ENCODE measurements at places on chromosomes 2 and 18.

DNA sequence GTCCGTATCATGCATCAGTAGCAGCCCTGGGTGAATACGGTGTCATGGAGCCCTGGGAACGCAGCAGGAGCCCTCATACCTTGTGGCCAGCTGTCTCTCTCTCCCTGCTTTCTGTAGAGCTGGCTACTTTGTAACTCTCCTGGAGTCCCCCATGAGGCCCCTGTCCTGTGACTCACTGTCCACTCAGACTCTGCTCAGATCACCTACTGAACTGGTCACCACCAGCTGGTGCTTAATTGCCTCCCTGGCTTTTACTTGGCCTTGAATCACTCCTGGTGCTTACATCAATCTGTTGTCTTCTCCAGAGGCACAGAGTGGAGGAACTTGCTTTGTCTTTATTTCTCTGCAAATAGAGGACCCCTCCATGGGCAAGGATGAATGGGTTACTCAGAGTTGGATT lies 172.7 kb downstream of the HRH4 start:
- no peak for DNase-seq

GRCh38 chr2:170814533-170815230 lies 2.0 kb upstream of the GAD1 start:
- DNase-seq = no peak

GRCh38 chr2:191931329-191931728 lies 84.4 kb upstream of the CAVIN2 start:
- no peak for DNase-seq

- DNase-seq = no peak
Measured at GRCh38 chr18:13577091-13577697, 149.2 kb downstream of the FAM210A start.

DNA sequence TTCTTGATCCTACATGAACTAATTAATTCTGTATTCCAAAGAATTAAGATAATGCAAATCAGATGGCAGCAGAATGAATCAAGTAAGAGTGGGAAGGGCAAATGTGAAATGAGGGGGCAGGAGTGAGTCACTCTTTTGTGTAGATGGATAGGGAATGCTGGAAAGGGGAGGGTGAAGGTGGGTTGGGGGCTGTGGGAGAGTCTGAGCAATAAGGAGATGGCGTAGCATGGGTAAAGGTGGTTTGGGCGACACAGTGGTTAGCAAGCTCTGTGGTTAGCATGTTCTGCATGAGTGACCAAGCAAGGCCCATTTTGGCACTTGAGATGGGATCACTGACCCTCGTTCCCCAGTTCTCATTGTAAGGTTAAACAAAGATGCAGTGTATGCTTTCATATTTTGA lies 20.4 kb downstream of the GPD2 start:
- no peak for DNase-seq

DNA sequence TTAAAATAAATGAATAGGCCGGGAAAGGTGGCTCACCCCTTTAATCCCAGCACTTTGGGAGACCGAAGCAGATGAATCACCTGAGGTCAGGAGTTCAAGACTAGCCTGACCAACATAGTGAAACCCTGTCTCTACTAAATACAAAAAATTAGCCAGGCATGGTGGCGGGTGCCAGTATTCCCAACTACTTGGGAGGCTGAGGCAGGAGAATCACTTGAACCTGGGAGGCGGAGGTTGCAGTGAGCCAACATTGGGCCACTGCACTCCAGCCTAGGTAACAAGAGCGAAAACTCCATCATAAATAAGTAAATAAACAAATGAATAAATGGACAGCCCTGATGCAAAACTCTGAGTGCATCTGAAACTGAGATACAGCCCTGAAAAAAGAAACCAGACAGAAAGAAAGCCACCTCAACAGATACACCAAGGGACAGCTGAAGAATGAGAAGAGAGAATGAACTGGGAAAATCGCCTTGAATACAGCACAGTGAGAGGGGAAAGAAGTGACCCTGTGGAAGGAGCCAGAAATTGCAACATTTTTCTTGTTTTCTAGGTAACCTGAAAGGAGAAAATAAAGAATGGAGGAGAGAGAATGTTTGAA lies 64.4 kb downstream of the TRABD2A start:
- DNase-seq = no peak

- DNase-seq = no peak
Measured at GRCh38 chr2:49933711-49934110, 779.4 kb upstream of the FSHR start.

- no peak for DNase-seq
Measured at GRCh38 chr2:60989259-60989658, 28.3 kb upstream of the PEX13 start.

- no peak for DNase-seq
Measured at GRCh38 chr2:176931588-176932563, 280.7 kb upstream of the HNRNPA3 start.

GRCh38 chr2:71063216-71063615 lies 5.2 kb upstream of the NAGK start:
- DNase-seq = no peak

DNA sequence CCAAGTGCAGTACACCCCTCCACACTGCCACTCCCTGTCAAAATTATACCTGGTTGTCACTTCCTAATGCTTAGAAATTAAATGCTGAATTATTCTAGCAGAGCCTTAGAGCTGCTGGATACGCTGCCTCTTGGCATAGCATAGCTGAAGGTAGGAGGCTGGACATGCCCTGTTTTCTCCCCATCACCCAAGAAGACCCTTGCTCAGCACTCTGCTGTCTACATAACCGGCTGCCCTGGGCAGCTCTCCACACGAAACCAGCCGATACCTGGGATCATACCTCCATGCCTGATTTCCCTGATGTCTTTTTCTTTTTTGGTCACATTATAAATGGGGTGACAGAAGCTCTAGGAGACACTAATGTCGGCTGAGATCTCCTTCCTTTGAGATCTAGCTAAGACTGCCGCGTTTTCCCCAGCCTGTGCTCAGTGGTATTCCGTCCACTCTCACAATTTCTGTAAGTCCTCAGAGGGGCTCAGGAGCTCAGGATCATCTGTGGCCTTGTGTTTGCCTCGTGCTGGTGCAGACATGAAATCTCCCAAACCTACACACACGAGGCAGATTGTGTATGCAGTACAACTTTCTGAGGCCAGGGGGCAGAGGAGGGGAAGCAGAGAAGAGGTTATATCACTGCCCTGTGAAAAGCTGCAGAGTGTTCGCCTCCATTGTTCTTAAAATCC lies 13.5 kb upstream of the ZAP70 start:
- no peak for DNase-seq

DNA sequence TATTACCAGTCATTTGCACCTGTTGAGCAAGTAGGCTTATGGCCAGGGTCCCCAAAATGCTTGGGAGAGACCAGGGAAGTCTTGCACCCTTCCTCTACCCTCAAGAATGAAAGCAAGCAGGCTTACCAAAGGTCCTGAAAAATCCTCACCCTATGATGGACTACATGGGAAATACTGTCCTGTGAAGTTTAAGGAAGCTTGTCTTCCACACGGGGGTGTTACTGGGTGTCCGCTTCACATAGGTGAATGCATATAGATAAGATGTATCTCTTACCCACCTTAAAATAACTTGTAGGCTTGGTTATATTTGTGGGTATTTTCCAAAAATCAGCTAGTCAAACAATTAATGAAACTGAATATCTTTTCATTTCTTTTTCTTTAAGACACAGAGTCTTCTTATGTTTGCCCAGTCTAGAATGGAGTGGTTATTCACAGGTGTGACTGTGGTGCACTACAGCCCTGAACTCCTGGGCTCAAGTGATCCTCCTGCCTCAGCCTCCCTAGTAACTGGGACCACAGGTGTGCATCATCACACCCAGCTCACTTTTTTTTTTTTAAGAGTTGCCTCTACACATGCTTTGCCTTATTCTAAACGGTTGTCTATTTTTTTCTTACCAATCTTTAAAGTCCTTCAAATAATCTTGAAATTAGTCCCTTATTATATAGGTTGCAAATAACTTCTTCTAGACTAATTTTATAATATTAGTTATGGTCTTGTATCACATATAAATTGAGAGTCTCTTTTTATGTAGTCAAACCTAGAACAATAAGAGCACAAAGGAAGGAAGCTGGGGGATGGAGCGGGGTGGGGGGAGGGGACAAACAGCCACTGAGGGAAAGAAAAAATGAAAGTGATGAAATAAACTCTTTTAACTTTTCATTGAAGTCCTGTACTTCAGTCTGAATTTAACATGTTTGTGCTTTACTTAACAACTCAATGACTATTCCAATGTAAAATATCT lies 49.0 kb downstream of the CERKL start:
- DNase-seq = no peak

GRCh38 chr18:136433-136832 lies 21.9 kb upstream of the USP14 start:
- DNase-seq = no peak

DNA sequence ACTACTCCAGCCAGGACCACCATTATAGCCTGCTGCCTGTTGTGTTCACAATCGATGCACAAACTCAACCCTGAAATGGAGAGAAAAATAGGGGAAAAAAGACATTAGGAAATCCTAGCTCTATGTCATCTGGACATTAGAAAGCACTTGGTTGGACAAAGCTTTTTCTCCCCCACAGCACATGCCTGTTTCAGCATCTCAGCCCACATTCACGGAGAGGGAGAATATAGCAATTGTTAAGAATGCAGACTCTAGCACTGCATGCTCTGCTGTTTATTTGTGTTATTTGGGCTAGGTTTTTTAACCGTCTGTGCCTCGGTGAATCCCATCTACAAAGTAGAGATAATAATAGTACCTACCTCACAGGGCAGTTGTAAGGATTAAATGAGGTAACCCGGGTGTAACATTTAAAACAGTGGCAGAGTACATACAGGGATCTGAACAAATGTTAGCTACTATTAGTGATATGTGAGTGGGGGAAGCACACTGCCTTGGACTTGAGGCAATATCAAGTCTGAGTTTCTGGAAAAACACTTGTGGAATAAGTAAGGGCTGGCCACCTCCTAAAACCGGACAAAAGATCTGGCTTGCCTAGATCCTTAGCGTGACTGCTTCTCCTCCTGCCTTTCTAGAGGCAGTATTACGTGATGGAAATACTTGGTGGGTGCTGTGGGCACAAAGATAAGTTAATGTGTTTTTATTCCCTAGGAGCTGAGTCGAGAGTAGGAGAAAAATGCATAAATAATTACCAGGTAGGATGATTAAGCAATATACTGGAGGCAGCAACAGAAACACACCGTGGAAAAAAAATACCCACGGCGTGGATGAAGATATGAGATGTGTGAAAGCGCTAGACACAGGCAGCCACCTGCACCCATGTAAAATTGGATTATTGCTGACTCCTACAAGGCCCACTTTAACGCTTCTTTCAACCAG lies 1.0 kb upstream of the PPP1CB start:
- DNase-seq = no peak
